ENCODE measurements at places on chromosomes 3 and 15.

- no peaks in the 10 kb centered on the region for H3K4me1 ChIP-seq
- H3K27me3 ChIP-seq = no peaks in the 10 kb centered on the region
- no peaks in the 10 kb centered on the region for H3K36me3 ChIP-seq
- H3K4me3 ChIP-seq = no peak overlapping the region
- DNase-seq = no peak
Observed at GRCh38 chr3:76370749-76371520, 585.6 kb upstream of the ZNF717 start.

- no peaks in the 10 kb centered on the region for H3K36me3 ChIP-seq
- peaks cover 5% of the 10 kb centered on the region for H3K27me3 ChIP-seq
- H3K4me3 ChIP-seq = no peak overlapping the region
- DNase-seq = no peak
- H3K4me1 ChIP-seq = no peaks in the 10 kb centered on the region
- no peak overlapping the region for H3K27ac ChIP-seq
Observed at GRCh38 chr3:139695426-139696313, 17.9 kb upstream of the NMNAT3 start.

GRCh38 chr3:4492208-4493013 is 737 bp upstream of the ITPR1 start:
- H3K27me3 ChIP-seq = peaks cover 8% of the 10 kb centered on the region
- peaks cover 55% of the 10 kb centered on the region for H3K4me1 ChIP-seq
- H3K27ac ChIP-seq = no peak overlapping the region
- H3K4me3 ChIP-seq = peak overlapping the region; percentile 87

- peak; percentile 51 for DNase-seq
- H3K4me3 ChIP-seq = peak overlapping the region; percentile 41
- peaks cover 34% of the 10 kb centered on the region for H3K4me1 ChIP-seq
- no peaks in the 10 kb centered on the region for H3K36me3 ChIP-seq
- H3K27ac ChIP-seq = no peak overlapping the region
Observed at GRCh38 chr15:52783929-52784798, 6.0 kb downstream of the ONECUT1 start.

- peaks cover 20% of the 10 kb centered on the region for H3K27me3 ChIP-seq
- DNase-seq = no peak
- H3K4me3 ChIP-seq = no peak overlapping the region
- no peaks in the 10 kb centered on the region for H3K36me3 ChIP-seq
Observed at GRCh38 chr15:58136731-58137130, 1.4 kb upstream of the AQP9 start.

DNA sequence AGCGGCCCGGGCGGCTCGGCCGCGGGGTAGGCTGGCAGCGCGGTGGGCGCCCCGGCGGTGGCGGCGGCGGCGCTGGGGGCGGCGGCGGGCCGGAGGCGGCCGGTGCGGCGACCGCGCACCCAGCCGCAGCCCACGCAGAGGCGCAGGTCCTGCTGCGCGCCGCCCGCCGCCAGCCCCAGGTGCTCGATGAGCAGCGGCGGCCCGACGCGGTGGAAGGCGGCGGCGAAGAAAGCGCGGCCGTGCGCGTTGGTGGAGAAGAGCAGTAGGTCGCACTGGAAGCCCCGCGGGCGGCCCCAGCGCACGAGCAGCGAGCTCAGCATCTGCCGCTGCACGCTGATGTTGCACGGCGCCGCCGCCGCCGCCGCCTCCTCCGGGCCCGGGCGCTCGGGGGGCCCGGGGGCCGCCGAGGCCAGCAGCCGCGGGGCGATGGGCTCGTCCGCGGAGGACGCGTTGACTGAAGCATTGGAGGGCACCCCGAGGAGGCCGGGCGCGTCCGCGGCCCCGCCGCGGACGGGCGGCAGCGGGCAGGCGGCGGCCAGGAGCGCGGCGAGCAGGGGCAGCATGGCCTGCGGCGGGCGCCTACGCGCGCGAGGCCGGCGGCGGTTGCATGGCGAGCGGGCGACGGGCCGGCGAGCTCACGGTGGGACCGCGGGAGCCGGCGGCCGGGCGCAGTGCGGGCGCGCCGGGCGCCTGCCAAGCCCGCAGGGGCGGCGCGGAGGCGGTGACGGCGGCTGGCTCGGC is 452 bp downstream of the TMEM158 start:
- H3K36me3 ChIP-seq = no peaks in the 10 kb centered on the region
- peak overlapping the region; percentile 56 for H3K4me3 ChIP-seq
- H3K27ac ChIP-seq = no peak overlapping the region
- peaks cover 15% of the 10 kb centered on the region for H3K4me1 ChIP-seq
- DNase-seq = peak; percentile 50
- peaks cover 88% of the 10 kb centered on the region for H3K27me3 ChIP-seq

DNA sequence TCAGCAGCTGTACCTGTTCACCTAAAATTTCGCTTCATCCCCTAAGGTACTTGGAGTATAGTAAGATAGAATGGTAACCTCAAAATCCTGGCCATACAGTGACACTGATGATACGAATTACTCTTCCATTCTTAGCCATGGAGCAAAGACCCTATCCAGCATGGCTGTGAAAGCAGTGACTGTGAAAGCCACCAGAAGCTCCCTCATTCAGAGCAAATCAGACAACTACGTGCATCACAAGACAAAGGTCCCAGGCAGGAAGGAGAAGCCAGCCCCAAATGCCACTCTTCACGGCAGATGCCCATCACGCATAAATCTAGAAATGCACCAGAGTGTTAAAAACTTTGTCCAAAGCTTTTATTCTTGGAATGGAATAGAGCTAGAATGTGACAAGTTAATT is 99.4 kb downstream of the GABRB3 start:
- no peaks in the 10 kb centered on the region for H3K27me3 ChIP-seq
- no peak overlapping the region for H3K4me3 ChIP-seq
- no peaks in the 10 kb centered on the region for H3K36me3 ChIP-seq
- no peak overlapping the region for H3K27ac ChIP-seq

DNA sequence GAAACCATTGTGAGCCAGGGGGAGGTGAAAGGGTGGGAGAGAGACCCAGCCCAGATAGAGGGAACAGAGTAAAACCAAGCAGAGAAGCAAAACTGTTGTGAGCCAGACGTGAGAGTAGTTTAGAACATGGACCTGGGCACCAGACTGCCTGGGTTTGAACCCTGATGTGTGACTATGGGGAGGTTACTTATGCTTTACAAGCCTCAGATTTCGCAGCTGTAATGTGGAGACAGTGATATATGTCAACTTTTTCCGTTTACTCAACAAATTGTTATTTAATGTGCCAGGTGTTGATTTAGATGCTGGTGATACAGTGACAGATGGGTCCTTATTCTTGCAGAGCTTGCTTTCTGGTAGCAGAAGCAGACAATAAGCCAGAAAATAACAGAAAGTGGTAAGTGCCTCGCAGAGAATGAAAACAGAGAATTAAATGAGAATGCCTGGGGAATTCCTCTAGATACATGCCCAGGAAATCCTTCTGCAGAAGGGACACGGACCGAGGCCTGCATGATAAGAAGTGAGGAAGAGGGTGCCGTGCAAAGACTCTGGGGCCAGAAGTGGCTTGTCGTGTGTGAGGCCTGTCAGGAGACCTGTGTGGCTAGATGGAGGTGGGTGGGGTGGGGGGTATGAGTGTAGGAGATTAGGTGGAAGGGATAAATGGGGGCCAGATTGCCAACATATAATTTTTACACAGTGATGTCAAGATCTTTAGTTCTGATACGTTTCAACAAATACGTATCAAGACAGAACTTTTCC is 15.0 kb downstream of the KAT2B start:
- H3K4me3 ChIP-seq = no peak overlapping the region
- peaks cover 2% of the 10 kb centered on the region for H3K36me3 ChIP-seq
- peak; percentile 43 for DNase-seq
- peaks cover 36% of the 10 kb centered on the region for H3K4me1 ChIP-seq

- H3K27ac ChIP-seq = no peak overlapping the region
- H3K27me3 ChIP-seq = peaks cover 9% of the 10 kb centered on the region
- H3K4me3 ChIP-seq = no peak overlapping the region
- no peaks in the 10 kb centered on the region for H3K4me1 ChIP-seq
- DNase-seq = no peak
Observed at GRCh38 chr3:32593903-32594525, 23.4 kb upstream of the DYNC1LI1 start.

GRCh38 chr15:86802244-86802643 is 722.6 kb downstream of the AGBL1 start:
- H3K27me3 ChIP-seq = peaks cover 13% of the 10 kb centered on the region
- no peak for DNase-seq
- H3K4me1 ChIP-seq = no peaks in the 10 kb centered on the region
- no peaks in the 10 kb centered on the region for H3K36me3 ChIP-seq
- H3K4me3 ChIP-seq = no peak overlapping the region

- no peak for DNase-seq
- H3K36me3 ChIP-seq = no peaks in the 10 kb centered on the region
- no peak overlapping the region for H3K4me3 ChIP-seq
- H3K27ac ChIP-seq = no peak overlapping the region
- no peaks in the 10 kb centered on the region for H3K4me1 ChIP-seq
Observed at GRCh38 chr3:61908382-61908781, 347.0 kb downstream of the PTPRG start.

- H3K27ac ChIP-seq = no peak overlapping the region
- peaks cover 3% of the 10 kb centered on the region for H3K36me3 ChIP-seq
- H3K27me3 ChIP-seq = peaks cover 17% of the 10 kb centered on the region
- no peak for DNase-seq
Observed at GRCh38 chr3:195666-196065, 897 bp upstream of the CHL1 start.

DNA sequence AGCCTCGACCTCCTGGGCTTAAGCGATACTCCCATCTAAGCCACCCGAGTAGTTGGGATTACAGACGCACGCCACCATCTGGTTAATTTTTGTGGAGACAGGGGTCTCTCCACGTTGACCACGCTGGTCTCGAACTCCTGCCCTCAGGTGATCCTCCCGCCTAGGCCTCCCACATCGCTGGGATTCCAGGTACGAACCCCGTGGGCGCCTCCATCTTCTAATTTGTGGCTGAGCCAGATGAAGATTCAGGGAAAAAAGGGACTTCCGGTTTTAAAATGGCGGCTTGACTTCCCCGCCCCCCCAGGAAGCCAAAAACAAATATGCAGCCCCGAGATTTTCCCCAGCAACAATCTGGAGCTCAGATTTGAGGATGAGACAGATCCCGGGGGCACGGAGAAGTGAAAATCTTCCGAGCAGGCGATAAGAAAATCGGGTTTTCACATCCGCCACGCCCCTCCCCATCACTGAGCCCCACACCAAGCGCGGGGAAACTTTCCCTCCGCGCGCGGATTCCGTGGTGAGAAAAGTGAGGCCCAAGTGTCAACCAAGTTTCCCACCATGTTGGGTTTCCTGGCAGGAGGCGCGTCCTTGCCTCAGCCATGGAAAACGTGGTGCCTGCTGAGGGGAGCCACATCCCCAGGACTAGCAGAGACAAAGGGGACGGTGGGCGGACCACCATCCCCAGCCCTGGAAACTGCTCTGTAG is 15.4 kb downstream of the CHST14 start:
- DNase-seq = no peak
- peaks cover 11% of the 10 kb centered on the region for H3K27me3 ChIP-seq
- H3K27ac ChIP-seq = no peak overlapping the region
- no peaks in the 10 kb centered on the region for H3K4me1 ChIP-seq
- H3K36me3 ChIP-seq = no peaks in the 10 kb centered on the region

GRCh38 chr3:42657675-42658074 is 4.2 kb downstream of the ZBTB47 start:
- DNase-seq = no peak
- H3K36me3 ChIP-seq = no peaks in the 10 kb centered on the region

- no peaks in the 10 kb centered on the region for H3K36me3 ChIP-seq
- H3K27me3 ChIP-seq = no peaks in the 10 kb centered on the region
- H3K4me3 ChIP-seq = no peak overlapping the region
- peak overlapping the region; percentile 66 for H3K27ac ChIP-seq
- H3K4me1 ChIP-seq = peaks cover 59% of the 10 kb centered on the region
- no peak for DNase-seq
Observed at GRCh38 chr3:119296727-119297122, 2.5 kb downstream of the ARHGAP31 start.

DNA sequence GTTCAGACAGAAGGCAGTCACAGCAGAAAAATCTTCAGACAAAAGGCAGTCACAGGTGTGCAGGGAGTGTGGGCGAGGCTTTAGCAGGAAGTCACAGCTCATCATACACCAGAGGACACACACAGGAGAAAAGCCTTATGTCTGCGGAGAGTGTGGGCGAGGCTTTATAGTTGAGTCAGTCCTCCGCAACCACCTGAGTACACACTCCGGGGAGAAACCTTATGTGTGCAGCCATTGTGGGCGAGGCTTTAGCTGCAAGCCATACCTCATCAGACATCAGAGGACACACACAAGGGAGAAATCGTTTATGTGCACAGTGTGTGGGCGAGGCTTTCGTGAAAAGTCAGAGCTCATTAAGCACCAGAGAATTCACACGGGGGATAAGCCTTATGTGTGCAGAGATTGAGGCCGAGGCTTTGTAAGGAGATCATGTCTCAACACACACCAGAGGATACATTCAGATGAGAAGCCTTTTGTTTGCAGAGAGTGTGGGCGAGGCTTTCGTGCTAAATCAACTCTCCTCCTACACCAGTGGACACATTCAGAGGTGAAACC is 27.6 kb downstream of the ZNF589 start:
- peak overlapping the region; percentile 78 for H3K4me3 ChIP-seq
- peak overlapping the region; percentile 38 for H3K27ac ChIP-seq
- peak; percentile 85 for DNase-seq
- no peaks in the 10 kb centered on the region for H3K27me3 ChIP-seq

GRCh38 chr15:101723171-101723873 is 951 bp downstream of the TARS3 start:
- no peaks in the 10 kb centered on the region for H3K27me3 ChIP-seq
- peak; percentile 49 for DNase-seq
- H3K27ac ChIP-seq = peak overlapping the region; percentile 18
- peaks cover 16% of the 10 kb centered on the region for H3K4me1 ChIP-seq
- H3K36me3 ChIP-seq = peaks cover 19% of the 10 kb centered on the region

GRCh38 chr15:99054892-99055291 is 47.3 kb upstream of the PGPEP1L start:
- no peaks in the 10 kb centered on the region for H3K36me3 ChIP-seq
- H3K27ac ChIP-seq = no peak overlapping the region
- H3K4me1 ChIP-seq = peaks cover 14% of the 10 kb centered on the region

DNA sequence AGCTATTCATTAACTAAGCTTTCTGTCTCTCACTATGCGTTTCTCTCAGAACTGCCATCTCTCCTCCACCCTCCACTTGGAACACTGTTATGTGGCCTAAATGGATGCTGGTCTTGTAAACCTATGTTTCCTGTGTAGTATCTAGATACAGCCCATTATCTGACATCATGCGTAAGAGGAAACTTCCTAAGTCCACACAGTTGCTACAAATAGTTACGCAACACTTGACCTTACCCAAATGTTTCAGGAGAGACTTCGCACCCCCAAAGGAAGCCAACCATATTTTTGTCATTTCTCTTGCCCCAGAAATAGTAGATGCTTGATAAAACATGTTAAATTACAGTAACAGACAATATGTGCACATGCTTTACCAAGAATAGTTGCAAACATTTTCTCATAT is 87.2 kb upstream of the TPRG1 start:
- H3K36me3 ChIP-seq = peaks cover 1% of the 10 kb centered on the region
- no peak for DNase-seq
- H3K27me3 ChIP-seq = no peaks in the 10 kb centered on the region
- H3K27ac ChIP-seq = no peak overlapping the region
- H3K4me3 ChIP-seq = no peak overlapping the region

- H3K36me3 ChIP-seq = no peaks in the 10 kb centered on the region
- peaks cover 16% of the 10 kb centered on the region for H3K27me3 ChIP-seq
Observed at GRCh38 chr15:70259028-70259424, 161.3 kb upstream of the TLE3 start.

- no peak for DNase-seq
- H3K36me3 ChIP-seq = no peaks in the 10 kb centered on the region
- H3K4me3 ChIP-seq = no peak overlapping the region
- H3K27ac ChIP-seq = no peak overlapping the region
Observed at GRCh38 chr3:140536926-140537726, 140.7 kb upstream of the TRIM42 start.

- no peak overlapping the region for H3K4me3 ChIP-seq
- no peaks in the 10 kb centered on the region for H3K27me3 ChIP-seq
Observed at GRCh38 chr3:5226783-5227182, 39.3 kb downstream of the EDEM1 start.

All from activated T-cell treated with anti-CD3 and anti-CD28 coated beads, Interleukin-2, amount 50 U/mL, for 72 hours (primary cell).